ENCODE measurements at places on chromosomes 12 and 14. TPM values are rescaled to one million over a fixed set of nuclear protein-coding genes. Genes with fewer than 3 reads are reported as not detected.

DNA sequence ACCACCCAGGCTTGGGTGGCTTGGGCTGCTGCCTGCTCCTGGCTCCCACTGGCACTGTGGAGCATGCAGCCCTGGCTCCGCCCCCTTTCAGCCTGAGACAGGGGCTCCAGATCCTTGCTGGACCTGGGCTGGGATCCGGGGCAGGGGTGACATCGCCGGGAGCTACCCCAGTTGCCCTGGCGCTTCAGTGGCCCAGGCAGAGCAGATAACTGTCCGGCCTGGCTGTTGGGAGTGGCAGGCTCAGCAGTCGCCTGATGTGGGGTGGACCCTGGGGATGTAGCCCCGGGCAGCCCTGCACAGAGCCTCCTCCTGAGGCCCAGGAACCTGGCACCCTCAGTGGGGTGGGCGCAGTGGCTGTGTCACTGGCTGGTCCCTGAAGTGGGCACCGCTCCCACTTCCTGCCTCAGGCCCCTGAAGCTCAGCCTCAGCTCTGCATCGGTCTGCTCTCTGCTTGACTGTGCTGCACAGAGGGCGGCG, 57.9 kb downstream of the FUT8 start:
- DNase-seq: peak; percentile 17

DNA sequence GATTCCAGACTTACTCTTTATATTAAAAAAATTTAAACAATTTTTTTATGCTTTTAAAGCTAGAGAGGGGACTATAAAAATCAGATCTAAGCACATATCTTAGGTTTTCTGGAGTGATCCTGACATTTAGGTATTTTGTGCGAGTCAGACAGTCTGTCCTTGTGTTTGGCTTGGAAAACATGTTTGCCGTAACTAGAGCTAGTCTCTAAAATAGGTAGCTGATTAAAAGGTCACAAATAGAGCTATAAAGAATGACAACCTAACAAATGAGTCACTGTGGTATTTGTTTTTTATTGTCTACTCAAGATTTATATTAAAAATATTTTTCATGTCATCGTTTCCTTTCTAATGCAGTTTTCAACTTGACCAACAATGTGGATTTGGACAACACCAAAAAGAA, 73.4 kb downstream of the MNAT1 start:
- DNase-seq: no peak

GRCh38 chr14:58724206-58724605, 86.4 kb downstream of the DACT1 start:
- DNase-seq: no peak

GRCh38 chr12:93832131-93832530, 155.0 kb downstream of the CRADD start:
- no peak for DNase-seq

- no peak for DNase-seq
These were observed 159.2 kb downstream of the STXBP6 start for GRCh38 chr14:24890716-24891115.

DNA sequence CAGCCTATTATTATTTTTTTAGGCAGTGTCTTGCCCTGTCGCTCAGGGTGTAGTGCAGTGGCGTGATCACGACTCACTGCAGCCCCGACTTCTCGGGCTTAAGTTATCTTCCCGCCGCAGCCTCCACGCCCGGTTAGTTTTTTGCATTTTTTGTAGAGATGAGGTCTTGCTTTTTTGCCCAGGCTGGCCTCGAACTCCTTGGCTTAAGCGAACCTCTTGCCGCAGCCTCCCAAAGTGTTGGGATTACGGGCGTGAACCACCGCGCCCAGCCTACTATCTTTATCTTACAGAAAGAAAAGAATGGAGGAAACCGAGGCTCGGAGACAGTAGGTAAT, 507 bp upstream of the PTPN11 start:
- no peak for DNase-seq

DNA sequence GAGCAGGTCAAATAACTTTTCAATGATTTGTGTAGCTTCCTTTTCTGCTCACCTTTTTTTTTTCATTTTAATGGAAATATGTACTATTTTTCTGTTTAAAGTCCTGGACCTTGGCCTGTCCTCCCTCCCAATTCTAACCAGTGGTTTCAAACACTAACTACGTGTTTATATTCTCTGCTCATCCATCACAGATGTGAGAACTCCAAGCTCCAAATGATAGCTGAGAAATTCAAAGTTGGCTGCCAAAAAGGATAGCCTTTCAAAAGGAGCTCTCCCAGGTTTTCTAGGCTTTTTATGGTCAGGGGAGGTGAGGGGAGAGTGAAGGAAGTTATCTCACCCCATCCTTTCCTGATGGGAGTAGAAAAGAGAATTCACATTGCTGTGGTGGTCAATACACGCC, 486.0 kb upstream of the TBX3 start:
- no peak for DNase-seq

DNA sequence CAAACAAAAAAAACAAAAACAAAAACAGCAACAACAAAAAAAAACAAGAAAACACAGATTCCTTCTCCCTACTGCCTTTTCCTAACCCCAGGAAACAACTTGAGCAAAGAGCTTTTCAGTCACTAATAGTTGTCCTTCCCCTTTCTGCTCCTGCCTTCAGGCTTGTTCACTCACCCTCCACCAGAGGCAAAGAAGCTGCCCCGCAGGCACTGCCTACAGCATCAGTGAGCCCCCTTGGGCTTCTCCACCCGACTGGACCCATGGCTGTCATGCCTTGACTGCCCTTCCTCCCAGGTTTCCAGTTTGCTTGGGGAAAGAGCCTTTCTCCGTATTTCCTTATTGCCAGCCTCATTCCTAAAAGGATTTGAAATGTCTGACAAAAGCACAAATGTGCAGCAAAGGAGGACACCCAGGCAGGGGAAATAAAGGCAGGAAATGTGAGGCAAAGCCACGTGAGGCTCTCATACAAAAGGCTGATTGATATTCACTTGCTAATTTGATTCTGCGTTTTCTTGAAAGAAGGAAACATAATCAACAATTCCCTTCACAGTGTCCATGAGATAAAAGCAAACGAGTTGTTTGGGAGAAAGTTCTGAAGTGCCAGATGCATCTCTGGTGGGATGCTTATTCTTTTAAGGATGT, 85.7 kb downstream of the GPATCH2L start:
- no peak for DNase-seq

- DNase-seq: peak; percentile 13
These were observed 132.1 kb upstream of the RTL1 start for GRCh38 chr14:101035466-101036225.

GRCh38 chr12:6955108-6956020, 4.2 kb downstream of the PTPN6 start:
- no peak for DNase-seq

DNA sequence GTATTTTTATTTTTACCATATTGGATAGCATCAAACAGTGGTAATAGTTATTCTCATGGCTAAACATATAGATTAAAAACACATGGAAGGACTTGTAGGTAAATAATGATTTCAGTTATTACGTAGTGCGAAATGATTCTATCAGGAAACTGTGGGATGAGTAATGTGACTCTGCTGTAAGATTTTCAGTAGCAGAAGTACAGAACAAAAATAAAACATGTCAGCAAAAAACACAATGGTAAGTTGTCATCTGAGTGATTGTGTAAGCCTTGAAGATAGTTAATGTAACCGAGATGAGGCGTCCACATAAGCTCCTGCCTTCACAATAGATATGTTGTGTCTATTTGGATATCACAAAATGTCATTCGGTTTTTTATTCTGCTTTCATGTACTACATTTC, 99.8 kb downstream of the BORCS5 start:
- DNase-seq: no peak

- no peak for DNase-seq
These were observed 102.7 kb upstream of the MAP1LC3B2 start for GRCh38 chr12:116456330-116457082.

DNA sequence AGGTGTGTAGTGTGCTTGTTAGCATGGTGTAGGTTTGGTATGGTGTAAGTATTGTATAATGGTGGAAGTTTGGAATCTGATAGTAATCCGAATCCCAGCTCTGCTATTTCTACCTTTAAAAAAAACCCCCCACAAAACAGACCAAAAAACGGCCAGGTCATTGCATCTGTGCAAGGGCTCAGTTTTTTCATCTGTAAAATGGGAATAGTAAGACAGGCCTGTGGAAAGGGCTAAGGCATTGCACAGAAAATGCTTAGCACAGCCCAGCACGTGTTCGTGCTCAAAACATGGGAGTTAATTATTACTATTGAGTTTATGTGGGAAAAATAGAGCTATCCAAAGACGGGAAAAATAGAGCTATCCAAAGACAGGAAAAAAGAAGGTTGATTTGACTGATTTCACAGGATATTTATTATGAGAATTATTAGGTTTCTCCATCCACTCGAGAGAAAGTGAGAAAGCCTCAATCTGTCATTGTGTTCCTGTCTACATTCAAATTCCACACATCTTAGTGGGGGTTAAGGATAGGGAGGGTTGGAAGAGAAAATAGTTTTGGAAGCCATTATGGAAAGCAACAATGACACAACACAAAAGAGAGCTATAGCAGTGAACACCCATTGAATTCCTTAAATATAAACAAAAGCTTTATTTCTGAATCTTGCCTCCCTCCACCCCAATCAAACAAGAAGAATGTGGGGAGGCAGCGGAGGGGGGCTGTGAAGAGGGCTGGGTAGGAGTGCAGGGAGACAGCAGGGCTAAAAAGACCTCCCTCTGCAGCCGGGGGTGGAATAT, 126.8 kb upstream of the MAX start:
- DNase-seq: no peak

DNA sequence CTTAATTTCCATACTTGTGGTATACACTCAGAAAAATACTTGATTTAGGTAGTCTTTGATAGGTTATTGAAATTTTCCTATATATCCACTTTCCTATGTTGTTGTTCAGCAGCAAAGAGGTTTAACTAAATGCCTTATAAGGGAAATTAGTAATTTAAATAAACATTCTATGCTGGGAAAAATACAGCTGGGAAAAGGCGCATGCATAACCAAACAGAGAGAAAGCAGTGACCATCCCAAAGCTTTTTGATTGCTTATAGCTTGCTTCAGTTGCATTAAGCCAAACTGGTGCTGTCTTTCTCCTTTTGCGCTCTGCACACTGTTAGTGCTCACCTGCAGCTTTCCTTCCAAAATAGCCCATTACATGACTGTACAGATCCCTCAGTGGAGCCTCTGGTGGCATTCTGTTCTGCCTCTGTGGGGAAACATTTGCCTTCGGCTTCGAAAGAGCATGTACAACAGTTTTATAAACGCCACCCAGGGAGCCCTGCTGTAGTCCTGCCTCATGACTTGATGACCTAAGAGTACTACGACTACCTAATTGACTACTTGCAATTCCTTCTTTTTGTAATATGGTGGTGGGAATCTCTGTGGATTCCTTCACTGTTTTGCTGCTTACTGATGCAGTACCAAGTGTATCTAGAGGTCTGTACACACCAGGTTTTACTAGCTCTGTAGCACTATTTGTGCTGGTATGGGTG, 120.8 kb downstream of the RALGAPA1 start:
- no peak for DNase-seq

DNA sequence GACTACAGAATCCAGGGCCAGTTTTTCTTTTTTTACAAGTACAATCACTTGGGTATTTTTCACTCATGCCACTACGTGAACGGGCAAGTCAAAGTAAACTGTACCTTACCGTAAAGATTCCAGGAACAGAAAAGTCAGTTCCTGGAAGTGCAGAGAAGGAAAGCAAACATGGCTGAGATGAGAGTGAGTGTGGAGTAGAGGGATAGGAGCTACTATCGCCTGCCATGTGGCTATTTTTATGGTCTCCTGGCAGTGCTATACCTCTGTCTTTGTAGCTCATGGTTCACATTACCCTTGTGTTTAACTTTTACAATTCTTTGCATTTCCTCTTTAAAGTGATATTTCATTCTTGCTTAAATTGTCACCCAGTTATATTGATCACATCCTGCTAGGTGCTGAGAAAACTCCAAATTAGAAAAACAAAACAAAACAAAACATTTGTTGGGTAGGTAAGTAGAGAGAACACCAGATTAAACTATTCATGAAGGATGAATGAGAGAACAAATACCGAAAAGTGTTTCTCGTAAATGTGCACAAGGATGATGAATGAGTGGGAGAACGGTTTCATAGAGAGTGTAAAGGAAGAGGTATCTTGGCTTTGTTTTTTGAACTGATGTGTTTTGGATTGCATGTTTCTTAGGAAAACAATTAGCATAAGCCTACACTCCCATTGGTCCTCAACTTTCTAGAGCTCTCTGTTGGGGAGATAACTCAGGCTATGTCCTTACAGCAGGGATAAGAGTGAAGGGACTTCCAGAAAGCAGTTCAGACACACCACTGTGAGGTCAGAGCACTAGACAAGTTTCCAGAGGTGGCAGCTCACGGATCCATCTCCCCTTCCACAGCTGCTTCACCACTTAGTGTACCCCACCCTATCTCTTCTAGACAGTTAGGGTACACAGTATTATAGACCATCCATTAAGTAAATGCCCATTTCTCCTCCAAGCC, 163.7 kb downstream of the IPO8 start:
- no peak for DNase-seq

GRCh38 chr12:43282106-43282505, 269.9 kb downstream of the ADAMTS20 start:
- DNase-seq: no peak

DNA sequence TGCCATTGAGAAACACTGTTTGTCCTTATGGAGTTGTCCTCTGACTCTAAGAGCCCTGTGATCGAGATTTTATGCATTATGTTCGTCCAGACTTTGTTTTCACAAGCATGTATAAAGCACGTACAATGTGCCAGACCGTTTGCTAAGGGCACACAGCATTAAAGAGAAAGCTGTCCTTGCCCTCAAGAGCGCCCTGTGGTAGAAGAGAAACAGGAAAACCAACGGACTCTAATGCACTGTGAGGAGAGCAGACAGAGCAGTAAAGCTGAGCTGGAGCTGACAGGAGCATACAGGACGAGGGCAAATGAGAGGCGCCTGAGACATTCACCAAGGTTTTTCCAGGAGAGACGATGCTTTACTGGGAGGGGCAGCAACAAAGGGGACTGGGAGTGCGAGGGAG, 66.2 kb upstream of the OVCH1 start:
- no peak for DNase-seq

GRCh38 chr12:124392667-124393413, 97.9 kb downstream of the RFLNA start:
- DNase-seq: peak; percentile 95

- DNase-seq: no peak
These were observed 233.7 kb downstream of the NTF3 start for GRCh38 chr12:5665615-5666014.

DNA sequence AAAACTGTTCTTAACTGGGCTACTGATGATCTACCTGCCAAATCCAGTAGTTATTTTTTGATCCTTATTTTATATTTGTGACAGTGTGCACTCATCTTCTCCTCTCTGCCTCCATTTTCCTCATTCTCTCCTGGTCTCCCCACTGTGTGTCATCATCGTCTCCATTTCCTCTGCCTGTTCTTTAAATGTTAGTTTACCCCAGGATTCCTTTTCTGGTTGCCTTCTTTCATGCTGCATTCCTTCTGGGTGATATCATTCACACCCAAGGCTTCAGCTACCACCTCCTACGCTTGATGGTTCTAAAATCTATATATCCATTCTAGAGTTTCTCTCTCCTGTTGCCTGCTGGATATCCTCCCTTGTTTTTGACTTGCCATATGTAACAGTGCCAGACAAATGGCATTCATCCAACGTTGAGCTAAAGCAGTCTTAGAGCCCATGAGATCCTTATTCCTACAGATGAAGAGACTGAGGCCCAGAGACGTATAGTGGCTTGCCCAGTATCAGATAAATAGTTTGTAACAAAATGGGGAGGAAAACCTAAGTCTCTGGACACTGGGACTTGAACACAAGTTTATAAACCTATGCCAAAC, 109.5 kb downstream of the DIP2B start:
- DNase-seq: no peak

Gene IL23A
- 0.23 TPM for total RNA-seq

Gene ZNF140
- 22.8 TPM for total RNA-seq

Gene NDRG2
- 703 TPM for total RNA-seq

Gene TBX3
- total RNA-seq: 106 TPM

Gene MYRFL
- not detected for total RNA-seq

Gene KCNJ8
- 16.3 TPM for total RNA-seq

Gene NXPH4
- not detected for total RNA-seq

Gene ADAM21
- not detected for total RNA-seq
